ENCODE measurements at places on chromosomes 3 and 15. TPM values are rescaled to one million over a fixed set of nuclear protein-coding genes. Genes with fewer than 3 reads are reported as not detected.

The SAMMSON gene
- 2.2 TPM for polyA plus RNA-seq

The MESP2 gene
- 0.37 TPM for polyA plus RNA-seq

GRCh38 chr15:60464836-60465630 is 13.9 kb downstream of the ICE2 start:
- no peak for DNase-seq

DNA sequence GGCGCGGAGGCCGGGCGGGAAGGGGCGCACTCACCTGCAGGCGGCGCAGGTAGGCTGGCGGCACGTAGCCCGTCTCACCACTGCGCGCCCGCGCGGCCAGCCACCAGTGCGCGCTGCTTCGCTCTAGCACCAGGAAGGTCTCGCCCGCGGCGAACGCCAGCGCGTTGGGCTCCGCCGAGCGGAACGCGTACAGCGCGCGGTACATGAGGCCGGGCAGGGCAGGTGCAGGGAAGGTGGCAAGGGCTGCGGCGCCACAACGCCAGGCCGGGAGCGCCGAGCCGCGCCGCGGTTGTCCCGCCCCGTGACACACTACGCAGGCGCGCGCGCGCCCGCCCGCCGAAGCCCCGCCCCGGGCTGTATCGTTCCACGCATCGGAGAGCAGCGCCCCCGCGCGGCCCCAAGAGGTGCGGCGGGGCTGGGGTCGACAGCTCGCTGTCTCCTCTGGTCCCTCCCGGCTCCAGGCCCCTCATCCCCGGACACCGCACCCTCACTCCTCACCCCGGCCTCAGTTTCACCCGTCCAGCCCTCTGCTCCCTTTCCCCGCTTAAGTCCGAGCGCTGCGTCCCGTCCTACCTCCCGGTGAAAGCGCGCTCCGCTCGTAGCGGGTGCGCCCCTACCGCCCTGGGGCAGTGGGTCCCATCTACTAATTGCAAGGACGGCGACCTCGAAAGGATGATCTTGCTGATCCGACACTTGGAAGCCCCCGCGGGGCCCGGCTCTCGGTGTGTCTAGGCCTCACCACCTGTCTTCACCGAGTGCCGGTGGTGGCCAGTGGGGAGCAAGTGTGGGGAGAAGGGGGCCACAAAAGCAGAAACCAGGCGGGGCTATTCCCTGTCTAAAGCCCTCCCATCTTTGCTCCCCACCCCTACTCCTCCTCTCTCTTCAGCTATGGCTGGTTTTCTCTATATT is at the start of gene NCKIPSD:
TSS of gene NCKIPSD (minus strand) at position 313 of the 909 bp plus-strand sequence. CDS start at position 205, 108 bp downstream.
- peak; percentile 88 for DNase-seq

DNA sequence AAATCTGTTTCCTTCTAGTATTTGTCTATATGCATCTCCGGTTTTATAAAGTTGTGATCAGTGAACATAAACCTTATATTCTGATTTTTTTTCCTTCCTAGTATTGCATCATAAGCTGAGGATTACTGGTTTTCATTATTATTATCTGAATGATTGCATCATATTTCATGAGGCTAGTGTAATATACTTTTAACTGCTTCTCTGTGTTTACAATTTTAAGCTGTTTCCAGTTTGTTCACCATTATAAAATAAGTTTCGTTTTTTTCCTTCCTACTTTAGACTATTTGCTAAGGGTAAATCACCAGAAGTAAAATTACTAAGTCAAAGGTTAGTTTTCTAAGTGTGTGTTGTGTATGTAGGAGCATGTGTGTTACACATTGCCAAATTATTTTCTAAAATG is 20.2 kb downstream of the SEMA6D start:
- DNase-seq: no peak

Data from K562 (cell line).